Psoas muscle (tissue), 8 donors: ENCODE measurements at places on chromosomes 2 and 18. TPM values are rescaled to one million over a fixed set of nuclear protein-coding genes. Genes with fewer than 3 reads are reported as not detected.

DNA sequence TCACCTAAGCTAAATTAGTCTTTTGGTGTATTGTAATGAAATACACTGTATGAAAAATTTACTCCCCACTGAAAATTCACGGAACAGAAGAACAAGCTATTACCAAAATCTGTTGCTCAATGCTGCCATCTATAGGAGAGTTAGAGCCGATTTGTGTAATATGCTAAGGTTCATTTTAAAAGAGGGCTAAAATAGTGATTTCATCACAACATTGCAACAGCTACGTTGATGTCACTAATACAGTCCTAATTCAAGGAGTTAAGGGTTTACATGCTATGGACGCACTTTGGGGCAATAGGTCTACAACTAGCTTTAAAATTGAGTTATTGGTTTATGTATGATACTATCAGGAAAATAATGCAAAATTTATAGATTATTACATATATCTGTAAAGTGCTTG, 3.0 kb upstream of the IRS1 start:
- no peak for DNase-seq

The RMC1 gene
- 20.1 TPM for total RNA-seq

DNA sequence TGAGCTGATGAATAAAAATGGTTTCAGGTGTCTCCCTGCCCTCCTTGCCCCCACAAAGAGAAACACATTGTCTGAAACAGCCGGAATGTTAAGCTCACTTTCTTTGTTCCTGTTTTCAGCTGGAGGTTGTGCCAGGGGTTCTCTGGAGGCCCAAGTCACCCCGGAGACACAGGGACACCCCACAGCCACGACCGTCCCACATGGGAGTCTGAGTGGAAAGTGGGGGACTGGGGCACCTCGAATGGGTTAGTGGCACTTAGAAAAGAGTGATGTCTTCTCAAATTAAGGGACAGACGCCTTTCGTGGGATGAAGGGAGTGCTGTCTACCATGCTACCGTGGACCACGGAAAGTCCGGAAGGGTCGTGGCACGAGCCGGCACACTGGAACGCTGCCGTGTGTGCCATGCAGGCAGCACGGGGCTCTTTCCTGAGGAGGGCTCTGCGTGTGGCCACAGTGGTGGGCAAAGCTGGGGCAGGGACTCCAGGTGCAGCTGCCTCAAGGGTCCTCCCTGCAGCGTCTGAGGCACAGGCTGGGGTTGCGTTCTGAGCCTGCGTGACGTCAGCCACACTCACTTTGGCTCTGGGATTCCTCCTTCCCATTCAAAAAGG, 39.4 kb upstream of the CTDP1 start:
- no peak for DNase-seq

The SIGLEC15 gene
- not detected for total RNA-seq

DNA sequence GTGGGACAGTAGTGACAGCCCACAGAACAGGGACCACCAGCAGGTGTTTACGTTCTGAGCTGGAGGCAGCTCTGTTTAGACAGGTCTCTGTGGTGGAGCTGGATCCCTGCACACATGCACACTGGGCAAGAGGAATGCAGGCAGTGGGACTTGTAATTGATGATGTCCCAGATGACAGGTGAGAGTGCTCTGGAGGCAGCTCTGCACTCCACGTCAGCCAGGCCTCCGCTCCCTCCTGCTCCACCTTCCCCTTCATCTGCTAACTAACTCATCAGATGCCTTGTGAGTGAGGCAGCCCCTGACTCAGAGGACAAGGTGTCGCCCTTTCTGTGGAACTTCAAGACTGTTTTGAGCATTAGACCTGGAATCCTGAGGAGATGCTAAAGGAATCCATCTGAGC, 53.2 kb downstream of the SH3YL1 start:
- no peak for DNase-seq

DNA sequence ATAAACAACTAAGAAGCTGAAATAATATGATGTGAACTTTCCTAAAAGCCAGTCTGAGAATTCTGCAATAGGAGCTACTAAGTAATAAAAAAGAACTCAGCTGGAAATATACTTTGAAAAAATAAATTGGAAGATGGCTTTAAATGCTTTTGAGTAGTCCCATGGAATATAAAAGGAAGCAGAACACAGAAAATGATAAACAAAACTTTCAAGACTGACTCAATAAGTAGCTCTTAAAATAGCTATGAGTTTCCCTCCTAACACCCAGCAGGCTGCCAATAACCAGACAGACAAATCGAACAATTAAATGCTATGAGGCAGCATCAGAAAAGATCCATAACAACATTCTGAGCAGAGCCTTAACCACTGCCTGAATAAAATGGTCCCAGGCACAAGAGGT, 319.9 kb downstream of the DPP10 start:
- DNase-seq: no peak

- no peak for DNase-seq
These were observed 290.8 kb downstream of the ALPK2 start for GRCh38 chr18:58338141-58338540.

DNA sequence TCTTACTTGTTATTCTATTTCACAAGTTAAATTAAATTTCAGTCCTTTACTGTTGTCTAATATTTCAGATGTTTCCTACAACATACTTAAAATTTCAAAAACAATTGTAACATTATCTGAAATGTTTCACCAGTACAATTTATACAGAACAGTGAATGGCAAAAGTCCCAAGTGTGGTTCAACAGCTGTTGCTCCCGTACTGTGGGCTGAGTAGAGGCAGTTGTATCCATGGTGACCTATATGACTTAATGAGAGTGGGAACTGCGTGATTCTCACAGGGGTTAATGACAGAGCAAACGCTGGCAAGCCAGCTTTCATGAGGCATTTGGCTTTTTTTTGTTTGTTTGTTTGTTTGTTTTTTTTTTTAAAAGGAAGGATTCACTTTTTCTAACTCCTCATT, 5.3 kb upstream of the PLCL1 start:
- no peak for DNase-seq

The PTPN2 gene
- 14.0 TPM for total RNA-seq

DNA sequence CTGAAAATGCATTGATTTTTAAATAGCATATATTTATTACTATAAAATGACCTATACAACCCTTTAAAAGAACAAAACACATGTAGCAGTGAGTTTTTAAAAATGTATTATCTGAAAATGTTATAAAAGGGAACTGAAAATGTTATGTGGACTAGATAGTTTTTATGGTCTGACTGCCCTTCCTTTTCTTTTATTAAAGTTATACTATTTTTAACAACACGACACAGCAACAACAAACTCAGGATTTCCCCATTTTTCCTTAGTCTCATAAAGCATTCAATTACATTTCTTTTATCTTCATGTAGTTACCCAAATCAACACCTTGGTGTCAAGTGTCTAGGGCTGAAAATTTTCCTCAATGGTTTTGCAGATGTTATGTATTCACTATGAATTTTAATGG, 132.8 kb upstream of the TMEFF2 start:
- DNase-seq: no peak

The DAW1 gene
- total RNA-seq: not detected

The GPR35 gene
- total RNA-seq: 0.92 TPM

DNA sequence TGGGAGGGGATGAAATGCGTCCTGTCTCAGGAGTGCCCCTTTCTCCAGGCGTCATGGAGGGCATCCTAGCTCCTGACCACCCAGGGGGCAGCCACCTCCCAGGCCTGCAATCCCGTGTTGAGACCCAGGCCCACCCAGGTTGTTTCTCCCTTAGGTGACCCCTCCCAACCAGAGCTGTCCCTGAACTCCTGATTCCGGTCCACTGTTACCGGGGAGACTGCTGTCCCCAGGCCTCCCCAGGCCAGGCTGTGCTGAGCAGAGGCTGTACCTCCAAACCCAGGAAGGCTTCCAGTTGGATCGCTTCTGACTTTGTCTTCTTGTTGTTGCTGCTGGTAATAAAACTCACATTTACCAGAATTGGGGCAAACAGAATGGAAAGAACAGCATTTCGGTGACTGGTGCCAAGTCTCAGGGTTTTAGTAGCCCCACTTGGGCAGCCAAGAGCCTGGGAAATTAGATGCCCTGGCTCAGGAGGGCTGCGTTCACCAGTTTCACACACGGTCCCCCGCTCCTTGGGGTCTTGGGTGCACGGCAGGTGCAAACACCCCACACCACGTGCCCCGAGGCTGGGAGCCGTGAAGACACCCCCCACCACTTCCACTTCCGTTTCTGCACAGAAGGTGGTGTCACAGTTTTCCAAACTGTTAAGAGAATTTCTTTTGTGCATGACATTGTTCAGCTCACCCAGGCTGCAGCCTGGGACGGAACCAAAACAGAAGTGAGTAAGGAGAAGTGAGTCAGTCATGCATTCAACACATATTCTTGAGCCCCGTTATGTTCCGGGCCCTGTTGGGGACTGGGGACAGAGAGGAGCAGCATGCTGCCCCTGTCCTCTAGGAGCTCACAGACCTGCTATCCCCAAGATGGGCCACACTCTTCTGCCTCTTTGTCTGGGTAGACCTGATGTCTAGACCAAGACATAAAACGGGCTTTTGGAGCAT, 29.4 kb downstream of the ITM2C start:
- no peak for DNase-seq

The KIAA2012 gene
- not detected for total RNA-seq

DNA sequence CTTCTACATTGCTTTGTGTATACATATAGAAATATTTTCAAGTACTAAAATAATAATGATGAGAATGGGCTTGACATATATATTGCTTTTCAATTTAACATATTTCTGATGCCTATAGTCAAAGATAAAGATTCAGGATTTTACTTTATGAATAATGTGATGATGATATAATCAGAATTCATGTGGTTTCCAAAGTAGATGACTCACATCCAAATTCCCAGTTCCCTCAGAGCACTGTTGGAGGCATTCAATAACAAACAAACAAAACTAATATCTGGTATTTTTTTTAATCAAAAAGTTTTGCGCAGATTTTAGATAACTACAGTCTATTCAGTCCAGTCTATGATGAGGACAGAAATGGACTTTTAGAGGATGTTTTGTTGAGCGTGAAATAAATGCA, 2094.5 kb upstream of the CELF4 start:
- DNase-seq: no peak

- no peak for DNase-seq
These were observed 27.4 kb upstream of the CHAC2 start for GRCh38 chr2:53740170-53740569.

DNA sequence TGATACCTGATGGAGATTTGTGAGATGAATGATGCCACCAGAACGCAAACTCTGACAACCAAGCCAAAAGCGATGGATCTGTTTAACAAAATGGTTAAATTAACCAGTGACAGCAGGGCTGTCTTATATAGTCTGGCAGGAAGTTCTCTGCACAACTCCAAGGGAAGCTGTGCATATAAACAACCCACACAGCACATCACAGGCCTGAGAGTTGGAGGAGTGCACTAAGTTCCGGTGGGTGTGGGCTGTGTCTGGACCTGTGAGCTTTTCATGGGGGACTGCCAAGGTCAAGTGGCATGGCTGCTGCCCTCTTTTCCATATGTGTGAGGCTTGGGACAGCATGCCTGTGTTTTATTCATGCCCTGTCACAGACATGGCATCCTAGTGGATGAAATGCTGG, 414.6 kb upstream of the TRIB2 start:
- DNase-seq: no peak

The HOXD13 gene
- not detected for total RNA-seq

DNA sequence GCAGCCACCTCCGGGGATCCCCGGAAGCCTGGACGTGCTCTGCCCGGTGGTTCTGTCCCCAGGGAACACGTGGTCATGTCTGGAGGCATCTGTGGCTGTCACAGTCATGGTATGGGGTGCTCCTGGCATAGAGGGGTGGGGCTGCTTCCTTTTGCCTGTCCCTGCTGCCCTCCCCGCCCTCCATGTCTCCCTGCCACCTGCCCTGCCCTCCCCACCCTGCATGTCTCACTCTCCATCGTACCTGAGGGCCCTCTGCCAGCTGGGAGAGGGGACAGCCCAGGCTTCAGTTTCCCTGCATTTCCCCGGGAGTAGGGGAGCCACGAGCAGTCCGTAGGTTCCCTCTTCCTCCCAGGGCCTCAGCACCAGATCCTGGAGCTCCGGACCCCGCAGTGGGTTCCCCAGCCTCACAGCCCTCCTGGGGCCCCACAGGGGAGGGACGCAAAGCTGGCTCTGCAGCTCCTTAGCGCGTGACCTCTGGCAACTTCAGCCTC, 90.0 kb upstream of the CTDP1 start:
- DNase-seq: no peak

DNA sequence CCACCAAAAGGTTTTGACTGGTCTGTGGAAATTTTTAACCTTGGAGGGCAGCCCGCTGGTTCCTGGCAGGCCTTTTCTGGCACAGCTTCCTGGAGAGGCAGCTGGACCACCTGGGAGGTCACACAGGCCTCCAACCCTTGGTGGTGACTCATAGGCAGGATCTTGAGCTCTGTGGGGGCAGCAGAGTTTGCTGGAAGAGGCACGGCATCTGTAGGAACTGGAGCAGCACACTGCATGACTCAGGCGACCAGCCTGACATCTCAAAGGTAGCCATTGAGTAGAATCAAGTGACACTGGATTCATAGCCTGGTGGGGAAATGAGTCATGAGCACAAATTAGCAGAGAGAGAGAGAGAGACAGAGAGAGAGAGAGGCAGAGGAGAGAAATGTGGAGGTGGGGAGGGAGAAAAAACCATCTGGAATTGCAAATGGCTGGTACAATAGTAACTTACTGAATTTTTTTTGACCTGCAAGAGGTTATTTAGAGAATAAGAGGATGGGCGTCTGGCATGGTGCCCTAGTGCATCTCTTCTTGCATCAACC, 57.4 kb downstream of the TRPM8 start:
- DNase-seq: peak; percentile 67

The FTCDNL1 gene
- total RNA-seq: 22.4 TPM

DNA sequence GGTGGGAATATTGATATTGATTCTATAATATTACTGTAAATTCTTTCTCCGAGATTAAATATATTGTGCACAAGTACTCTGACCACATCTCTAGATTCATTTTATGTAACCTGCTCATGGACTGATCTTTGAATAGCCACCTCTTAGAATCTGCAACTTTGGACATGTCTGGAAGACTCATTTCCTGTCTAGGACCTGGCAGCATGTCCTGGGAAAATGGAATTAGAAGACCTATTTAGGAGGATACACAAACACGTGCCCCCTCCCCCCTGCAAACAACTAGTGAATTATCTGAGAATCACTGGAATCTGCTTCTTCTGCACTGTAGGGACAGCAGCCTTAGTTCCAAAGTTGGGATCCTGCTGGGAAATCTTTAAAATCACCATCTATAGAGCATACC, 94.1 kb downstream of the UBE2E3 start:
- no peak for DNase-seq

- DNase-seq: no peak
These were observed 257.2 kb upstream of the SYT4 start for GRCh38 chr18:43534511-43534910.
